Testis (tissue), 5 donors: ENCODE measurements at places on chromosomes 12 and 14.

- DNase-seq = peak; percentile 67
Observed at GRCh38 chr14:93975791-93976476, 436 bp downstream of the ASB2 start.

DNA sequence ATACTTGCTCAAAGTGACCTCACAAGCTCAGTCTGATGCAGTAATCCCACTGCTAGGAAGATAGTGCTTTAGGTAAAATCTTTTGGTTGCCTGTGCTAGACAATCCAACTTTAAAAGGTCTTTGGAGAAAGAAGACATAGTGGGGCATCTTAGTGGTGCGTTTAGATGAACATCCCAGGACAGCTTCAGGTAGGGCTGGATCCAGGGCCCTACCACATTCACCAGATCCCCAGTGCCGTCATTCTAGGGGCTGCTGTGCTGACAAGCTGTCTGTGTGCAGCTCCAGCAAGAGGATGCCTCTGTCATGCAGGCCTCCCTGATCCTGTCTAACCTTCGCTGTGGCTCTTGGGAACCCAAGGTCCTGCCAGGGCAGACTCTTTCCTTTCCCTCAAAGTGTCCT is 100.7 kb upstream of the EIF5 start:
- DNase-seq = no peak

DNA sequence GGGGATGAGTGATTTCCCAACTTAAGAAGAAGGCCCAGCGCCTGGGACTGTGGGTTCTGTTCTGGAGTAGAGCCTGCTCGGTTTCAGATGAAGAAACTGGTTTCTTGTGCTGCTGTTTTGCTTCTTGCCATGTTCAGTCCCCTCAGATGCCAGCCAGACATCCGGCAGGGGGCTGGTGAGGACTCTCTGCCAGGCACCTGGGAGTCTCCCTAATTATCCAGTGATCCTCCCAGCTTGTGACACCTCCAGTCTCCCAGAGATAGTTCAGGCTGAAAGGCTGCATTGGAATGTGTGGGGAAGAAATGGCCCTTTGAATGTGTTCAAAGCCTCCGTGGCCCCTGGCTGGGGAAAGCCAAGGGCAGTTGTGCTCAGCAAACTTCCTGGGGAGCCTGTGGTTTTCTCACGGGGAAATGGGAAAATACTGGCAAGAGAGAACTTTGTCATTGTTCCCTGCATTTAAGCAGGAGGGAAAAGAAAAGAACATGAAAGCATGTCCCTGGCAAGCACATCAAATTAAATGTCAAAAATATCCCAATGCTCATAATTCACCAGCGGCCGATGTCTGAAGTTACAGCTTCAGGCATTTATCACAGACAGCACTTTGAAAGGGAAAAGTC is 8.5 kb upstream of the SERPINA12 start:
- DNase-seq = no peak

GRCh38 chr12:79322905-79323304 is 367.9 kb downstream of the PAWR start:
- DNase-seq = no peak

GRCh38 chr12:104957719-104958000 is 430 bp downstream of the SLC41A2 start:
- no peak for DNase-seq

- no peak for DNase-seq
Observed at GRCh38 chr12:1069846-1070245, 78.8 kb downstream of the ERC1 start.

GRCh38 chr12:128823216-128823915 is 392 bp downstream of the SLC15A4 start:
- peak; percentile 38 for DNase-seq

- DNase-seq = no peak
Observed at GRCh38 chr14:61174987-61175386, 106.2 kb downstream of the TMEM30B start.

GRCh38 chr12:22284871-22285270 is 49.6 kb downstream of the ST8SIA1 start:
- no peak for DNase-seq
